Right ventricle myocardium inferior (tissue), 1 donor: ENCODE measurements at places on chromosomes 12 and 14. TPM values are rescaled to one million over a fixed set of nuclear protein-coding genes. Genes with fewer than 3 reads are reported as not detected.
A peak's percentile ranks its signal among the peaks of the same experiment; 100 is the strongest.

- peak; percentile 1 for DNase-seq
These were observed 23.6 kb downstream of the ABCB9 start for GRCh38 chr12:122942637-122943036.

EXOC3L4 gene
- 1.2 TPM for total RNA-seq

PIK3C2G gene
- total RNA-seq, result not detected

DNA sequence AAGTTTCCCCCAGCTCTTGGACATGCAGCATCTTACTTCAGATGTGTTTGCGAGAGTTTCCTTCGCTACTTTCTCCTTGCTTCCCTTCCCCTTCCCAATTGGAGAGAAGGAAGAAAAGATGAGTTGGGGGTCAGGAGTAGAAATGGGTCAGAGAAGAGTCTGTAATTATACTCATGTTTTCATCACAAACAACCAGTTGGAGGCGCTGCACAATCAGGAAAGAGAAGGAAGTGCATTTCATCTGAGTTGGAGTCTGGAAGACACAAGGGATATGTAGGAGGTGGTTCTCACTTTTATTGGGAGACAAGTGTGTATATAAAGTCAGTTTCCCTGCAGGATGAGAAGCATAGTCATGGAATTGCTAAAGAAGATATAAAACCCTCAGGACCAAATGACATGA lies 31.3 kb upstream of the VSX2 start:
- no peak for DNase-seq

DNA sequence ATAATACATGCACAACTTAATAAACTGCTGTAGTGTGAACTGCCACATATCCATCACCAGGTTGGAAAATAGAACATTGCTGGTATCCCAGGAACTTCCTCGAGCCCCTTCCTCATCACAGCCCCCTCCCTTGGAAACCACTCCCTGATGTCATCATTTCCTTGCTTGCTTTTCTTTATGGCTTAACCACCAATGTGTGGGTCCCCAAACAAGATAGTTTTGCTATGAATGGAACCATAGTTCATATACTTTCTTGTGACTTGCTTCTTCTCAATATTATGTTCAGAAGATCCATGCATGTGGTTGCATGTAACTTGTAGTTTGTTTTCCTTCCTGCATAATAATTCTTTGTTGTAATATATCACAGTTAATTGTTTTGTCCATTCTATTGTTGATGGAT lies 8.9 kb upstream of the WNT5B start:
- DNase-seq, result no peak

GRCh38 chr14:99757331-99758070 lies 35.7 kb upstream of the EML1 start:
- DNase-seq, result no peak

TAS2R42 gene
- not detected for total RNA-seq

NUP37 gene
- total RNA-seq, result 17.2 TPM

FNTB gene
- total RNA-seq, result 17.1 TPM

TMEM30B gene
- 0.30 TPM for total RNA-seq

DNA sequence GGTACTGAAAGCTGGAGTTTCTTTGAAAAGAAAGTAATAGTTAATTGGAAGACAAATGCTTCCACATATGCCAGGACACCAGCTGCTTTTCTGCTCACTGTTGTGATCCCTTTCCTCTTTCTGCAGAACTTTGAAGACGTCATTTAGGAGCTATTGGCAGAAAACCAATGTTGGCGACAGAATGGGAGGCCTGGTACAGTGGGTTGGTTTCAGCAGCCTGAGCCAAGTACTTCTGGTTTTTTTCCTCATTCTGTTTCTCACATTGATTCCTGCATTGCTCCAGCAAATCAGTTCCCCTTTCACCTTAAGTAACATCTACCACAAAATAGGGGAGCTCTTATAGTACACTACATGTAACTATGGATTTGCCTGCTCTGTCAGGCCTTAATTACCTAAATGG lies 96.9 kb downstream of the FIGNL2 start:
- DNase-seq, result no peak

GRCh38 chr14:74611650-74612349 lies at the start of gene LTBP2:
LTBP2 (minus strand) TSS chr14:74612237; CDS start chr14:74611944, 293 bp downstream.
- no peak for DNase-seq

DNA sequence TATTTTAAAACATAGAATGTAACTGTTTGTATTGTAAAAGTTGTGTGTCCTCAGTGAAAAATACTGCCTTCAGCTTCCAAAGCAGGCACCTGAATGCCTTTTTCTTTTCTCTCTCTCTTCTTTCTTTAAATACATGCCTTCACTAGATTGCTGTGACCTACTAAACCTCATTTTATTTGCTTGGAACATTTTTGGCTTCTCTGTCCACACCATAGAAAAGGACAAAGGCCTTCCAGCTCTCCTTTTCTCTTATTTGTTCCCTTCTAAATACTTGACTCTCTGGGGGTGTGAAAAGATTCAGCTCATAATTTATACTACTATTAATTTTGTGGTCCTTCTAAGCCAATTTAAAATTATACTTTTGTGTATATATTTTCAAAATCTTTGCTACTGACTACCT lies 38.4 kb downstream of the PPM1A start:
- no peak for DNase-seq

- no peak for DNase-seq
These were observed 33.4 kb upstream of the PSEN1 start for GRCh38 chr14:73102806-73103497.

GRCh38 chr12:124053851-124054250 lies 80.8 kb downstream of the ZNF664 start:
- DNase-seq, result no peak

KLHDC1 gene
- 7.1 TPM for total RNA-seq

DNA sequence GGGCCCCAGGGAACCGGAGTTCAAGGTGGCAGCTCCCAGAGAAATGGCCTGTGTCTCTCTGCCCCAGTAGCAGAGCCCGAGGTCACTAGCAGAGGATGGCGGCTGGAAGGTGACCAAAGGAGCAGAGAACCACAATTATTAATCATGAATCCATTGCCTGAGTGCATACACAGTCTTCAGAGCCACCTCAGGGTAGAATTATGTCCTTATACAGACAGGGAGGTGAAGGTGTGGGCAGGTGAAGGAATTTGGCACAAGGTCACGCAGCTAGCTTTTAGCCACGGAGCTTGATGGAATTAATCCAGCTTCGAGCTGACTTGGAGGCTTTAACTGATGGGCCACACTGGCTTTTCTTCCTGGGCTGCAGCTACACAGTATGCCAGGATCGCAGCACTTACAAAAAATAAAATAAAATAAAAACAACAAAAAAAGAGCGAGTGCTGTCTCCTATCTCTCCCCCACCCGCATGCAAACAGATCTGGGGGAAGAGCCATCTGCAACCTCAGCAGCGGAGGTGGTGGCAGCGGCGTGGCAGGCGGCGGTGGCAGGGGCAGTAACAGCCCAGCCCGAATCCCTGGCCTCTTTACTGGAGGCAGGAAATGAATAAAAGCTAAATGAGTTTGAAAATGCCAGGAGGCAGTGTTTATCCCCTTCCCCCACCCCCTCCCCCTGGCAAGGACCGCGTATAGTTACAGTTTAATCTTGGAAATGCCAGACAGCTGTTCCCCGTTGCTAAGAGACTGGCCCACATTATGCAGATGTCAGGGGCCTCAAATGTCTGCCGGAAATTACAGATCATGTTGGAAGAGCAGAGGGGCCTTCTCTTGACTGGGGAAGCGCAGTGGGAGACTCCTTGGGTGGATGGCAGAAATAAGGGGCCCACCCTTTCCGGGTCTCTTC lies 93.5 kb downstream of the LRRC74A start:
- no peak for DNase-seq

DNA sequence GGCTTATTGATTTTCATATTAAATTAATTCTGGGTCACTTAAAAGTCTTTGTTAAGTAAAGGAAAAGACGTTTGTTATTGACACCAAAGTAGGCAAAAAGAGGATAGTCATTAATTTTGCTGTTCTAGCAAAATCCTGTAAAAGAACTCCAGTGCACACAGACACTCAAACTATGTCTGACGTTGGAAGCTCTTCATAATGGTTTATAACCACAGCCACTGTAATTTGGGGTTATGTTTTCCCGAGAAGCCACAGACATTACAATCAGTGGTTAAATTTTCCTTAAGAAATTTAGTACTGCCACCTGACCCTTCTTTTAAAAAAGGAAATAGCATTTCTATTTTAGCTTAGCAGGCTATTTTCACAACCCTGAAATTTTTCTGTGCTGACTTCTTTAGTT lies 267.5 kb downstream of the CCDC91 start:
- DNase-seq, result no peak

GRCh38 chr14:86654558-86655184 lies 1124.7 kb downstream of the FLRT2 start:
- DNase-seq, result no peak

DNA sequence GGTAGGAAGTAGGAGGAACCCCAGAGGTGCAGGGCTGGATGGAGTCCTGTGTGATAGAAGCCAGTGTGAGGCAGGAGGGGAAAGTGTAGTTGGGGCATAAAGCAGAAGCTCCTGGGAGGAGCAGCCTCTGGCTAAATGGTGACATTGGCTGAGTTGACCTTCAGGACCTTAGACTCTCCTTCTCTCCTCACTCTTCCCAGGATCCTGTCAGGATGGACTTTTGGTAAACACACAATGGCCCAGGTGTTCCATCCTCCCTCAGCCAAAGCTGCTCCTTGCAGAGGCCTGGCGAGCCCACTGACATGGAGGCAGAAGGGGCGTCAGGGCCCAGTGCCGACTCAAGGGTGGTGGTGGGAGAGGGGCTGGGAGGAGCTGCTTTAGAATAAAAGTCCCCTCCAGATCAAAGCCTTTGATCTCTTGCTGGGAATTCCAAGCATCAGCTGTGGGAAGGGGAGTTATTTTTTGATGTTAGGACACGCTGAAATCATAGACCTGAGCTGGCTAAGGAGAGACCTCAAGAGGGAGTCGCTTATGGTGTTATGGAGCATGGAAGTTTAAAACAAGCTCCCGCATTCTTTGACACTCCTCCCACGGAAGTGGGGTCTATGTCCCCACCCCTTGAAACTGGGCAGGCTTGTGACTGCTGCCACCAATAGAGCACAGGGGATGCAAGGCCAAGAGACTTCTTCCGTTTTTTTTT lies 44.1 kb downstream of the SMIM41 start:
- no peak for DNase-seq

GRCh38 chr12:53744751-53745150 lies 7.0 kb downstream of the CISTR start:
- DNase-seq, result no peak

DNA sequence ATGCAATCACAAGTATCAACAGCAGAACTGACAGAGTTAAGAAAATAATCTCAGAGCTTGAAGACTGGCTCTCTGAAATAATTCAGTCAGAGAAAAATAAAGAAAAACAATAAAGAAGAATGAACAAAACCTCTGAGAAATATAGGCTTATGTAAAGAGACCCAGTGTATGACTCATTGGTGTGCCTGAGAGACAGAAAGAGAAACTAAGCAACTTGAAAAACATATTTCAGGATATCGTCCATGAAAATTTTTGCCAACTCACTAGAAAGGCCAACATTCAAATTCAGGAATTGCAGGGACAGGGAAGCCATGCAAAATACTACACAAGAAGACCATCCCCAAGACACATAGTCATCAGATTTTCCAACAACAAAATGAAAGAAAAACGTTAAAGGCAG lies 56.2 kb downstream of the APOBEC1 start:
- no peak for DNase-seq

ANO4 gene
- total RNA-seq, result 0.24 TPM

- no peak for DNase-seq
These were observed 149.0 kb downstream of the TGFB3 start for GRCh38 chr14:75832621-75833297.

- DNase-seq, result no peak
These were observed 216.4 kb downstream of the SLC41A2 start for GRCh38 chr12:104741497-104742367.

DNA sequence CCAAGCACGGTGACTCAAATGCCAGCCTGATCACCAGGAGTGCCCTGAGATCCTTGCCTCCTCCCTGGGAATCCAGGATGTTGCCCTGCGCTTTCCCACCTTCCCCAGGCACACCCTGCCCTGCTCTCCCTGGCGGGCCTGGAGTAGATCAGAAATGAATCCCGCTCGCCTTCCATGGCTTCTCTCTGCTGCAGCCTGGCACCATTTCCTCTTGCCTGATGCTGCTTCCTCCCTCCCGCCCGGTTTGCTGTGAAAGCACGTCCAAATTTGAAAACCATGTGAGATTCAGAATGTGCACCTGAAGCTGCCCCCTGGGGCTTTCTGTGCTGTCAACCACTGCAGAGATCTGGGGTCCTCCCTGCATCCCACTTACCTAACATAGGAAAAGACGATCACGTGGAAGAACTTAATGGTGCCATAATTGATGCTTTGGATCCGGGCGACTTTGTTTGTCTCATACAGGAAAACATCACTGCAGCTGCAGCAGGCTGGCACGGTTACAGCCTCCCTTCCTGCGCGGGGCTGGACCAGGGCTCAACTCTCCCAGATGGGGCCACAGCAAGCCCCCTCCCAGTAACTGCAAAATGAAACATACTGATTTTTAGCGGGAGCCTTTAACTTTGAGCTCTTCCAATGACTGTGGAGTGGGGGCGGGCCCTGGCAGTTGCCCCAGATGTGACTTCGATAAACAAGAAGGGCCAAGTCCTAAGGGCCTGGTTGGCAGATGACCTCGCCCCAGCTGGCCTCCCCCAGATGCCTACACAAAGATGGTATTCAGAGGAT lies 24.9 kb upstream of the C12orf76 start:
- DNase-seq, result no peak

GRCh38 chr12:91813701-91814100 lies 331.9 kb downstream of the BTG1 start:
- no peak for DNase-seq

AMN gene
- 0.14 TPM for total RNA-seq

GRCh38 chr12:3127832-3128231 lies 50.7 kb downstream of the TSPAN9 start:
- no peak for DNase-seq

GRCh38 chr14:99838639-99839134 lies 45.5 kb downstream of the EML1 start:
- DNase-seq, result no peak

DNA sequence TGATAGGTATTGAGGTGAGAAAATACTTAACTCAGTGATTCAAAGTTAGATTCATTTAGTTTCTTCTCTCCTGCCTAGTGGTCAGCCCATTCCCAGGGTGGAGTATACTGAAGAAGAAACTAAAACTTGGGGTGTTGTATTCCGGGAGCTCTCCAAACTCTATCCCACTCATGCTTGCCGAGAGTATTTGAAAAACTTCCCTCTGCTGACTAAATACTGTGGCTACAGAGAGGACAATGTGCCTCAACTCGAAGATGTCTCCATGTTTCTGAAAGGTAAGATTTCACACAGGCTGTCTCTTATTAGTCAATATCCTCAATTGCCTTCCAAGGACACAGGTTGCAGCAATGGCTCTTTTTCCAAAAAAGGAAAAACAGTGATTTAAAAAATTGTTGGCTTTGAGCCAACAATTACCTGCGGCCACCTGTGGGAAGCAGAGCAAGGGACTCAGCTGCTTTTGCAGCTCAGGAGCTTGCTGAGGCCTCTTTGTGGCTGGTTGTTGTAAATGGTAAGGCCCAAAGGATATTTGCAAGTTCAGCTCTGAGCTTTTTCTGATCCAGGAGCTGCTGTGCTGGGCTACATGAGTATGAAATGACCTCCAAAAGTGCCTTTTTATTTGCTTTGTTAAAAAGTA lies 33.9 kb downstream of the TPH2 start:
- DNase-seq, result no peak
